LHCN-M2 (cell line): ENCODE measurements at places on chromosomes 12 and 14. TPM values are rescaled to one million over a fixed set of nuclear protein-coding genes. Genes with fewer than 3 reads are reported as not detected.

- peak; percentile 51 for DNase-seq
These were observed 37.4 kb downstream of the RASSF8 start for GRCh38 chr12:25995906-25996305.

GRCh38 chr12:54749191-54749818 is 101.1 kb upstream of the DCD start:
- DNase-seq, result peak; percentile 49

DNA sequence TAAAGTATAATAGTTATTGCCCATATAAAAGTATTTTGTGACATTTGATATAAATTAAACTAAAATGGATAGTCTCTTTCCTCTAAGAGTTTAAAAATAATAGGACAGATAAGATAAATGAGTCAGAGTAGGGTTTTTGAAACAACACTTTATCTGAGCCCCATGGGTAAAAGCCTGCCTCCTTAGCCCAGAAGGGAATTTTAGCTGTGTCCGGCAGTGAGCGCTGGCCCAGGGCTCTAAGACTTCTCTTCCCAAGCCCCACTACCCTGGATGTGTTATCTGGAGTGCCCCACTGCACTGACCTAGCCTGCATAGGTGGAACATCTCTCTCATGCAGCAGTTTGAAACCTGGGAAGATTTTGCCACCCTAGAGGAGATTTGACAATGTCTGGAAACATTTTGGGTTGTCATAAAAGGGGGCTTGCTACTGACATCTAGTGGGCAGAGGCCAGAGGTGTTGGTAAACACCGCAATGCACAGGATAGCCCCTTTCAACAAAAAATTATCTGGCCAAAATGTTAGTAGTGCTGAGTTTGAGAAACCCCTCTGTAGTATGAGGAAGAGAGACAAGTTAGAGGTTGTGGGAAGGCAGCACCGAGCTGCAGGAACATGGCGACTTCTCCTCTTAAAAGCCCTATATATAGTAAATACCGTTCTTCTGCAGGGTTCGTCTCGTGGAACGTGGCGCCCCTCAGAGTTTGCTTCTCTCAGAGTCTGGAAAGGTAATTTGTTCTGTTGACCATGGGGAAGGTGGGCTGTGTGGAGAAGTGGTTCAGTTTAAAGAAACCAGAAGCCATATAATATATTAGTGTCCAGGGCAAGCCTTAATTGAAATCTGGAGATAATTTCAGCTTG is 29.3 kb upstream of the ATF1 start:
- DNase-seq, result peak; percentile 47

DNA sequence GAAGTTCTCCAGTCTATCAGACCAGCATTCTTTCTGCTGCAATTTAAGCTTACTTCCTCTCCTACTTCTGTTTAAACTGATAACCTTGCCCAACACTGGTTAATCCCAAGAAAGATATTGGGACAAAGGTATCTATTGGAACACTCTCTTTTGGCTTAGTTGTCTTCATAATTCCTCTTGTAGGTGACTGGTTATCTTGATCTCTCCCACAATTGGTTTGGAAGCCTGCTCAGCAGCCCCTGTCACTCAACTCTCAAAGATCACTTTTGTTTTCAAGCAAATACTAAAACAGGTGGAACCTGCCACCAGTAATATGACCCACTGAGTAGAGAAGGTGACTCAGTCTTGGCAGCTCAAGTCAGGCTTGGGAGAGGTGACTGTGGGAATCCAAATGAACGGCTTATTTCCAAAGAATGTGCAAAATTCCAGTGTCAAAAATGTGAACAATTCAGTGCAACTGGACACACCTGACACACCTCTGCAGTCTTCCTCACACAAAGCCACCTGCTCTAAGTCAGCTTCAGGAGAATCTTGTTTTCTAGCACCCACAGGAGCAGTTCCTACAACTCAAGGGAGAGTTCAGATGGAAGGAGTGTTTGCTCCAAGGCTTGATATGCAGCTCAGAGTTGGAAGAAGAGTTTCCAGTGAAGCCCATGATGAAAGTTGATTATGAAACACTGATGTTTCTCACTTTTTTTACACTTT is 83.2 kb upstream of the SLC38A2 start:
- DNase-seq, result peak; percentile 86

MYRFL gene
- total RNA-seq, result not detected in 2 replicates

SYNE3 gene
- total RNA-seq, result 8.4 and 12.5 TPM in 2 replicates

- peak; percentile 23 for DNase-seq
These were observed 23.7 kb upstream of the SLC2A3 start for GRCh38 chr12:7959701-7960121.

DNA sequence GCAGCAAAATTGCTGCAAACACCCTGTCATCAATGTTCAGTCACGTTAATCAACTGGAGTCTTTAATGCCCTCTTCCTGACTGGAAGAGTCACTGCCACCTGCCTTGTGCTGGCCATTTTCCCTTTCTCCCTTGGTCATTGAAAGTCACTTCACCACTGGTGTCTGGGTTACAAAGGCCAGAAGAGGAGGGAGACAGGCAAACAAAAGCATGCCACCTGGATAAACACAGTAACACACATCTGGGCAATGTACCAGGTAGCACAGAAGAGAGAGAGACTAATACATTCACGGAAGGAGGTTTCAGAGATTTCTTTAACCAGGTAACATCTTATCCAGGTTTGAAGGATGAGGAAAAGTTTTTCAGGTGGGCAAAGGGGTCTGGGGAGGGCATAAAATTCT is 32.7 kb downstream of the GPHB5 start:
- DNase-seq, result no peak

FOXA1 gene
- total RNA-seq, result 0.13 TPM in 1 of 2 replicates, not detected in the other

C3AR1 gene
- total RNA-seq, result 1.5 and 2.1 TPM in 2 replicates

DNA sequence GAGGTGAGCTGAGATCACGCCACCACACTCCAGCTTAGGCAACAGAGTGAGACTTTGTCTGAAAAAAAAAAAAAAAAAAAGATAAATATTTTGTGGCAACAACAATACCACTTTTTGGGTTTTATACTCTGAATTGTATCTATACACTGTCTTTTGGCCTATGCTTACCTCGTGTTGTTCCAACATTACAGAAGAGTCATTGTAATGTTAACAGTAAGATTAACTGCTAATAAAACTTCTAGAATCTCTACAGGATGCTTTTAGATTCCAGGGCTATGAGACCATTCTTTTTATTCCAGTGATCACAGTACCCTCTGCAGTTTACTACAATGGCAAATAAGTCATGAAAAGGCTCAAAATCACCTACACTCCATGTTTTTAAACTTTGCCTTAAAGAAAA is 11.6 kb downstream of the IFT81 start:
- no peak for DNase-seq

DNA sequence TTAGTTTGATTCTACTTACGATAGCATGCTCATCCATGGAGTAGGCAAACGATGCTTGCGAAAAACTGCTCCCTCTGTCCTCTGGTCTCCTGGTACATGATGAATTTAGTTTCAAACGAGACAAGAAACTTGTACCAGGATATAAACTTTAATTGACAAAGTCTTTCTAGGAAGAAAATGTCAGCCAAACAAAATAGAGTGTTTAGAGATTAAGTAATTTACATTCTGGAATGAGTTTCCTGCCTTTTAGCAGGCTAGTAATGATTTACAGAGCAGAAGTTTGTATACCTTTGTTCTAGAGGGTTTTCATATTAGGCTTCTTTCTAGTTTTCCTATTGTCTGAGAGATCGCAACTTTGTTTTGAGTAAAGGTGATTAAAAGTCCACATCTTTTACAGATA is 206.9 kb downstream of the RPL10L start:
- no peak for DNase-seq

TMEM121 gene
- 11.0 and 12.2 TPM in 2 replicates for total RNA-seq

DNA sequence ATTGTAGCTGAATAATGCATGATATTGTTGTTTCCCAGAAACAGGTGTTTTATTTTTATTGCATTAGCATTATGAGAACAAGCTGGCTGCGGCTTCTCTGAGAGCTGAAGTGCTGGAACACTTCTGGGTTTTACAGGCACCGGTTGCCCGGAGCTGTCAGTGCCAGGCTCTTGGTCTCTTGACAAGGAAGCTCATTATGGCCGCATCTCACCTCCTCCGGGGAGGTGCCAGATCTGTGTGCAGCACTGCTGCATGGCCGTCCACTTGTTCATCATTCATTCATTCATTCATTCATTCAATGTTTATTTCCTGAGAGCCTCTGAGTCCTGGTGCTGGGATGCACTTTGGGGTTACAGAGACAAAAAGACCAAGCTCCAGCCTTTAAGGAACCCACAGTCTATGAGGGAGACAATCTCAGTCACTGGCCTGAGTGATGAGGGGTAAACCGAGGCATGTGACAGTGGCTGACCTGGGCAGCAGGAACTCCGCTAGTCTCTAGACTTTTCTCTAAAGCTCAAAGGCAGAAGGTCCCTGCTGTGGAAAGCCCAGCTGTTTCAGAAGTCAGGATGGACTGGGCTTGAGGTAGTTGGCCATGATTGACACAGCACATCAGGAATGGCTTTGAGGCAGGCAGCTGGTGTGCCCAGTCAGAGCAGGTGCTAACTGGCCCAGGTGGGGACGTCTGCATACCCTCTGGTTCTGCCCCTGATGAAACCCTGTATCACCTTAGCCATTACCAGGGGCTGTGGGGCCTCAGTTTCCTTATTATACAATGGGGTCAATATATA is 181.0 kb downstream of the ADGRD1 start:
- DNase-seq, result no peak

DNA sequence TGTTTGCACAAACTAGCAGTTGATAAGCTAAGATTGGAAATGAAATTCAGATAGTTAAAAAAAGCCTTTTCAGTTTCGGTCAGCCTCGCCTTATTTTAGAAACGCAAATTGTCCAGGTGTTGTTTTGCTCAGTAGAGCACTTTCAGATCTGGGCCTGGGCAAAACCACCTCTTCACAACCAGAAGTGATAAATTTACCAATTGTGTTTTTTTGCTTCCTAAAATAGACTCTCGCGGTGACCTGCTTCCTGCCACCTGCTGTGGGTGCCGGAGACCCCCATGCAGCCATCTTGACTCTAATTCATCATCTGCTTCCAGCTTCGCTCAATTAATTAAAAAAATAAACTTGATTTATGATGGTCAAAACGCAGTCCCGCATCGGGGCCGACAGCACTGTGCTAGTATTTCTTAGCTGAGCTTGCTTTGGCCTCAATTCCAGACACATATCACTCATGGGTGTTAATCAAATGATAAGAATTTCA is 335.6 kb downstream of the TMEM121 start:
- DNase-seq, result no peak

DNA sequence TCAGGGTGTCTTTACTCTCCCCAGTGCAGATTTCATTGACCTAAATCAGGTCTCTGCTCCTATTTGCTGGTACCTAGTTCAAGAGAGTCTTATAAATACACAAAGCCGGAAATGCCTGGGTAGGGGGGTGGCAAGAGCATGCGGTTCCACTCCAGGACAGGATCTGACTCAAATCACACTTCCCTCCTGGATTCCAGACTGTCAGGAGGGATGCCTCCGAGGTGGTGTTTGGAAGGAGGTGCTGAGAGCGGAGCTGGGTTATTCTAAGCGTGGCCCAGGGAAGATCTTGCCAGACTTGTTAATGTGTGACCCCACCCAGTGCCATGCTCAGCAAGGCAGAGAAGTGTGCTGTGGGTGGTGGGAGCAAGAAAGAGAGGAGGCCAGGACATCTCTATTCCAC is 49.8 kb downstream of the B4GALNT3 start:
- DNase-seq, result no peak

- no peak for DNase-seq
These were observed 86.1 kb downstream of the NCOR2 start for GRCh38 chr12:124481257-124481750.

FANCM gene
- total RNA-seq, result 11.5 and 11.9 TPM in 2 replicates

RASAL1 gene
- not detected in 2 replicates for total RNA-seq

- DNase-seq, result peak; percentile 96
These were observed 158.9 kb downstream of the TMX1 start for GRCh38 chr14:51398898-51399297.

- peak; percentile 68 for DNase-seq
These were observed 213.7 kb upstream of the NPAS3 start for GRCh38 chr14:32724867-32725471.

ASCL1 gene
- not detected in 2 replicates for total RNA-seq

- DNase-seq, result no peak
These were observed 68.9 kb downstream of the FSCB start for GRCh38 chr14:44438221-44438620.

ZNF641 gene
- 3.2 and 4.0 TPM in 2 replicates for total RNA-seq

GRCh38 chr14:70097576-70098249 is 91.0 kb downstream of the SLC8A3 start:
- peak; percentile 73 for DNase-seq
